ENCODE measurements at places on chromosomes 3 and 15.
A peak's percentile ranks its signal among the peaks of the same experiment; 100 is the strongest.

DNA sequence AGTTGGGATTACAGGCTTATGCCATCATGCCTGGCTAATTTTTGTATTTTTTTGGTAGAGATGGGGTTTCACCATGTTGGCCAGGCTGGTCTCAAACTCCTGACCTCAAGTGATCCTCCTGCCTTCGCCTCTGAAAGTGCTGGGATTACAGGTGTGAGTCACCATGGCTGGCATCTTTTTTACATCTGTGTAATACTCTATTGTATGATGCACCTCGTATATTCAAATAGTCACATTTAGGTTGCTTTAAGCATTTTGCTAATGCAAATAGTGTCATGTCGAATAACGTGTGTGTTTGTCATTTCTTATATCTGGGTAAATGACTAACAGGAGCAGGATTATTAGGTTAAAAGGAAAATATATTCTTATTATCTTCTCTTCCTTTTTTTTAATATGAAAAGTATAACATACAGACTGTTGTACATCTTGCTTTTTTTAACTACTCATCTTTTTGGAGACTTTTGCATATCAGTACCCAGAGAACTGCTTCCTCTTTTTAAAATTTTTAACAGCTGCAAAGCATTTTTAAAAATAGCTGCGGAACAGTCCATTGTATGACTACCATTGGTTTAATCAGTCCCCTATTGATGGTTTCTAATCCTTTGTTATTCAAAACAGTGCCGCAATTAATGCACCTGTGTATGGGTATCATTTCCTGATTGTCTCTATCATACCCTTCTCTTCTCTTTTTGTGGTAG is 13.4 kb downstream of the SCAMP5 start:
- DNase-seq, result no peak

DNA sequence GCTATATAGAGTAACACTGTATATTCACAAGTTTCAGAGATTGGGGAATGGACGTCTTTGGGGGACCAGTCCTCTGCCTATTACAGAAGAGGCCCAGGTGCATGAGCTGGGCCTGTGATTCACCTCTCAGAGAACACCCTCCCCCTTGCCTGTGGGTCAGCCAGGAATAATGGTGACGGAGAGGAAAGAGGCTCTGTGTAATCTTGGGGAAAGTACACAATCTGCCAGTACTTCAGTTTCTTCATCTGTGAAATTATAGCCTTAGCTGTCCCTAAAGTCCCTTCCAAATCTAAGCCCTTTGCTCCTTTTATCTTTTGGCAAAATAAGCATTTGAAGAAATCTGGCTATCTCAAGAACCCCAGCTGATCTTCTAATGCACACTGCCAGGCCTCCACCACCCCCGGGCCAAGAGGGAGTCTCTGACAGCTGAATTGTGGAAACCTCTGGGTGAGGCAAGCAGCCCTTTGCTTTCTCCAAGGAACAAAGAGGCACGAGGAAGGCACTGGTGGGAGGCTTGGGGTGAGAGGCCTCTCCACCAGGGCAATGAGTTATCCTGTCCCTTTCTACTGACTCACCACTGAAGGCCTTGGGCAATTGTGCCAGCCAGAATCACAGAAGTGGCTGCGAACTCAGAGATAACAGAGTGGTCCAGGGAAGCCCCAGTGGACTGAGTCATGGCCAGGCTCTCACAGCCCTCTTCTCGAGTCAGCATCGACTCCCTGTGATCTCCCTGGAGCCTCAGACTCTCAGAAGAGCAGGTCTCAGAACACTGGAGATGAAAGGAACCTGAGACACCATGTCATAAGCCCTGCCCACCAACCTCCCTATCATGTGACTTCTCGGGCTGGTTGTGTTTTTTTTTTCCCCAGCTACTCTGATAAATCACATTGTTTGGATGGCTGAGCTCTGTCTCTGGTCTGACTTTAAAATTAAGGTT is 31.8 kb downstream of the CCNL1 start:
- no peak for DNase-seq

DNA sequence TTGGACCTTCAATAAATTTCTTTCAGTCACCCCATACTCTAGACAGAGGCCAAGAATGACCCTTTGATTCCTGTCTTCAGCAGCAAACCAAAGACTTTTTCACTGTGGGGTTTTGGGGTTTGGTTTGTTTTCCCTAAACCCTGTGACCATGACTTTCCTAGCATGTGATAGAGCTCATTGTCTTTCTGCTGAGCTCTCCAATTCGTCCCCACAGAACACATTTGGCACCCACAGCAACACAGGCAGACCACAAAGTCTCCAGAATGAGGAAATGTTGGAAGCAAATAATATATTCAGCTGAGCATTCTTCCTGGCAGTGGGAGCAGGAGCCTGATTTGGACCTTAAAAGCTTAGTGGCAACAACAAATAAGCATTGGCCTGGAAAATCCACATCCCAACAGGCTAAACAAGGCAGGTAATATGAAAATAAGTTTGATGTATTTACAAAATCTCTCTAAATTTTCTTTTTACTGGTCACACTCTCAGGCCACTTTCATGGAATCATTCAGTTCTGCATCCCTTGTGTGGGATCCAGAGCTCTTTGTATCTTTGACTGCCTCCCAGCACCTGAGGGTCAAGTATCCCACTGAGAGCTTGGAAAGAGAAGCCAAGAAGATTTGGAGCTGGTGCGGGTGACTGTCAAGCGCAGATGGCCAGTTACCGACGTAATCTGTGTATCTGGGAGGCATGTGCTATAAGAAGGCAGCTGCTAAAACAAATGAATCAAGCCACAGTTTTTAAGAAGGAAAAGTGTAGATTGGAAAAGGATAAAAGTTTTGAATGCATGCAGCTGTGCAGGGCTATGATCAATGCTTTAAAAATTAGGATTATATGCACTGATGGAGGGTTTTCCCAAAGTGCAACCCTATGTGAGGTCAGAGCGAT is 36.5 kb upstream of the CPB1 start:
- DNase-seq, result peak; percentile 81

DNA sequence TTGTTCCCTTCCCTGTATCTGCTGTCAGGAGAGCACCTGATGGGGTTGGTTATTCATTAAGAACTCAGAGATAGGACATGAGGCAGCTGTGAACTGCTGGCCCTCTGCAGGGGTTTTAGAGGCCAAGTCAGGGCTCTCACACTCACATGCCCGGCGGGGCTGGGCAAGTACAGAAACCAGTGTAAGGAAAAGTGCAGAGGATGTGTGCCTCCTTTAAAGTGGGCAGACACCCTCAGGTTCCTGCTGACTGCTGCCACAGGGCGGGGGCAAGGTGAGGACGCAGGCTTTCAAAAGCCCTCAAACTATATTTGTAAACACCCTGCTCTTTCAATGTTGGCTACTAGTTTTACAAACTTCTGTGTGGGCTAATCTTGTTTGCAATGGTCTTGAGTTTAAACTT is 22.4 kb downstream of the CXCR6 start:
- DNase-seq, result no peak

DNA sequence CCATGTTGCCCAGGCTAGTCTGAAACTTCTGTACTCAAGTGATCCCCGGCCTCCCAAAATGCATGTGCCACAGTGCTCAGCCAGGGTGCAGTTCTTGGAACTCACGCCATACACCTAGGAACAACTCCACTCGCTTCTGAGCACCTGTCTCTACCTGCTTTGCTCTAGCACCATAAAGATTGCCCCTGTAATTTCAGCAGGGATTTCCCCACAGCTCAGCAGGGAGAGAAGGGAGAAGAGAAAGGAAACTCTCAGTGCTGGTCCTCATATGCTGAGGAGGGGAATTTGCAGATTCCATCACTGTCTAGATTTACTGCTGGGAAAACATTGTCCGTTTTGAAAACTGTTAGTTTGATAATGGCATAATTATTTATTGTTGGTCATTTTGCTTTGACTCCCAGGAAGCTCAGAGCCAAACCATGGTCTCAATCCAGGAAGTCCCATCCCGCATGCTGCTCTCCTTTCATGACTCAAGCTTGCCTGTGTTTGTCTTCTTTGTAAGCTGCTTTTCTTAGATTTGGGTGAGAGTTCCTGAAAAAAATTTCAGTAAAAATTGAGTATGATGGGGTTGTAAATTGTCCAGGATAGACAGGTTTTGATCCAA is 24.2 kb downstream of the TRIM71 start:
- no peak for DNase-seq

DNA sequence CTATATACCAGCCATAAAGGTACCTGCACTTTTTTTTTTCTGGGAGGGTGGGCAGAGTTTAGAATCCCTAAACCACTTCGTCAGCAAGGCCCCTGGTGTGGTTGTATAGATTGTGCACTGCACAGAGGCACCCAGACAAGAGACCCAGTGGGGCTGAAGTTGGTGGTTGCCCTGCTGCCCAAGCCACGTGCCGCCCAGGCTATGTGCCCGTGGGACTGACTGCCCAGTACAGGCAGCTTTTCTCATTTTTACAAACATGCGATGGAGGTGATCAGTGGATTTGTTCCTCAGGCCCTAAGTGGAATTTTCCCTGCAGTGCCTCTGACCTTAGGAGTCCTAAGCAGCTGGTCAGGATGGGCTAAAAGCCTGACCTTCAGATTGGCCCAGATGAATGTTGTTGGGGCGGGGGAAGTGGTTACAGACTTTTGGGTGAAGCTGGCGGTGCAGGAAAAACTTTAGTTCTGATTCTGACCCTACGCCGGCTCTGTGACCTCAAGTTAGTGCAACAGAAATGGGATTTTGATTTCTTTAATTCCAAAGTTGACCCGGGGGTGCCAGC is 34.9 kb upstream of the LIMD1 start:
- no peak for DNase-seq

DNA sequence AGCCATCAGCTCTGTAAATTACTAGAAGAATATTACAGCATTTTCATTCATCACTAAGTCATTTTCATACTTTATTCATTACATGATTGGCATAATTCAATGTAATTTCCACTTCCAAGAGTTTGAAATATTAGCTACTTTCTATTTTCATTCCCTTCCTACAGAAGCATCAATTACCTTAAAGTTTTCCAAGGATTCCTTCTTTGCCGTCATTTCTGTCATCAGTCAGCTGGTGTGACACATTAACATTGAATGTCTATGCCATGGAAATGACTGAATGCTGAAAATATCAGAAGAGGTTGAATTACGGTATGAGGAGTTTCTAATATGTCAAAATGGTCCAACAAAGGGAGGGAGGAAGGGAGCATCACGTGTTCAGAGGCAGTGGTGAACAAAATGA is 718.2 kb upstream of the GRM7 start:
- DNase-seq, result no peak

GRCh38 chr3:196280689-196281440 is 6.7 kb downstream of the PCYT1A start:
- DNase-seq, result no peak

DNA sequence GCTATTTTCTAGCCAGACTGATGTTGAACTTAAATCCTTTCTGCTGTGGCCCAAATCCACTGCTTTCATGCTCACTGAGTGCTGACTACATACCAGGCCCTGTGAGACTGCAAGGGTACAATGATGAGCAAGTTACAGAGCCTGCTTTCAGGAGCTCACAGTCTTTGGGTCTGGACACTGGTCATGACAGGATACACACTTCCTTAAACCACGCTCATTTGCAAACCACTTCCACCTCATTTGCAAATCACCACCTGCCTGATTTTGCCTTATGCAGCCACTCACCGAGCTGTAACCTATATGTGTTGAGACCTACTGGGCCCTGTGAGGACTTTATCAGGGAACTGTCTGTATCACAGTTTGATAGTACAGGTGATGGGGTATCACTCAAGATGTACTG is 50.2 kb upstream of the LRRC58 start:
- DNase-seq, result no peak

DNA sequence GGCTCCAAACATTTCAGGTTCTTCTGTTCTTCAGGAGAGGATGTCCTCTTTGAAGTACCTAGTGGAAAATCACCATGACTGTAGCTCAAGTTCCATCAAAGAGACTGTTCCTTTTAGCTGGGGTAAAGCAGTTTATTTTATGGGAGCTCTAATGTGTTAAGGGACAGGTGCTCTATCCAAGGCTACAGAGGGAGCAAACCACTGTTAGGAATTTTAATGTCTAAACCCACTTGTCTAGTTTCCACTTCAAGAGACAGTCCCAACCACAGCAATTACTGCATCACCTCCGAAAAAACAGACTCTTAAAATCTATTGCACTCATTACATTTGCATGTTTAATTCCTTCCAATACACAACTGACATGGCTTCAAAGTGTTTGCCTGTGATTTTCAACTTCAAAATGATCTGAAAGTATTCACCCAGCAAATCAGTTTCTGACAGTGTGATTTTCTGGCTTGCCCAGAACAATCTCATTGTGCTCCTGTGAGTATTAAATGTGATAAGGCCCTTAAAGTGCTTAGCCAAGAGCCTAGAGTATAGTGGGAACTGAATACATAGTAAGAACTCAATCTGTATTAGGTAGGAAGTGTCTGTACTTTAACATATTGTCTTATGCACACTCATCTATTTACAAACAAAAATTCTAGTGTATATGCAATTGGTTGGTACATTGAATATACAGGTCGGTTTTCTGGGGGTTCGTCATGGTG is 266.5 kb upstream of the CCDC54 start:
- no peak for DNase-seq

DNA sequence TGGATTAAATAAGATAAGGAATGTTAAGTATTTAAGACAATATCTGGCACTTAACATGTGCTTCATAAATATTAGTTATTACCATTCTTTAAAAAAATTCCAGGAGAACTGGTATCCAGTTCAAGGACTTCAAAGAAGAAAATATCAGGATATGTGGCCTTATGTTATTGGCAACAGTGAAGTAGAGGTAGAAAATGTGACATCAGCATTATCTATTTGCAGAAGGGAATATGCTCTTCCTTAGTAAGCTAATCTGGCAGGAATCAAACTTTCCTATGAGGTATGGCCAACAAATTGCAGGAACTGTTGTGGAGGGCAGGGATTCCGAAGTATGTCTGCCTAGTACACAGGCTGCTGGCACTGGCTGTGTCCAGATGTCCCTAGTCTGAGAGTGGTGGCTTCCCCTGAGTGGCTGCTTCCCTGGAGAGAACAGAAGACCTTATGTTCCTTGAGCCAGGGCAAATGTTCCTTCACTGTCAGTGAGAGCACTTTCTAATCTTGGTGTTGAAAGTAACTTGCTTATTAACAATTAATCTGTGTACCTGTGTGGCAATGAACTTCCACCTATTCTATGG is 351.7 kb upstream of the THRB start:
- no peak for DNase-seq

GRCh38 chr15:88649286-88649733 is 10.5 kb downstream of the ISG20 start:
- peak; percentile 81 for DNase-seq

DNA sequence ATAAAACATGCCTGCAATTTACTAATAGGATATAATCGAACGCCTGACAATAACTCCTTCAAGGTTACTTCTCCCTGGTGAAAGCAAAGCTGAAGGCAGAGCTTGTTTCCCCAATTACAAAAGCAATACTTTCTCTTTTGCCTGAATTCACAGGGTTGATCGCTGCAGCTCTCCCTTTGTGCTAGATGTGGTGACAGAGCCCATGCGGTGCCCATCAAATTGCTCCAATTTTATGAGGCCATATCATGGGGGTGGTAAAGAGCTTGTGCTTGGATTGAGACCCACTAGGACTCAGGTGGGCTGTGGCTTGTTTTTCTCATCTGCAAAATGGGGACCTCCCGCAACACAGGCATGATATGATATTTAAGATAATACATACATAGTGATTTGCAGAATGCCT is 143.4 kb downstream of the GREM1 start:
- no peak for DNase-seq
